ENCODE measurements at places on chromosomes 2 and 18.

DNA sequence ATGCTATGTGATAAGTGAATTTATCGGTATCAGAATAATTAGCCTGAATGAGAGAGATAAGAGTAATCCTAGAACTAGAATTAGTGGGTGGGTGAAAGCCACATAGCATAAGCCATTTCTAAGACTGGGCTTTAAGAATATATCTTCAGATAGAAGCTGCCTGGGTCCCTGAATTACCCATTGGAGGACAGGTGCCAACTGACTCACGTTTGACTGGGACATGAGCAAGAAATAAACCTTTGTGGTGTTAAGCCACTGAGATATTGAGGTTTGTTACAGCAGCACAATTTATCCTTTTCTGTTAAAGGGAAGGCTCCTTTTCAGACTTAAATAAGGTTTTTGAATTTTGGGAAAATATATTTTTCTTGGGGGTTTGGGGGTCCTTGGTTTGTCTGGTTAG, 95.9 kb downstream of the POLE4 start:
- DNase-seq = no peak

DNA sequence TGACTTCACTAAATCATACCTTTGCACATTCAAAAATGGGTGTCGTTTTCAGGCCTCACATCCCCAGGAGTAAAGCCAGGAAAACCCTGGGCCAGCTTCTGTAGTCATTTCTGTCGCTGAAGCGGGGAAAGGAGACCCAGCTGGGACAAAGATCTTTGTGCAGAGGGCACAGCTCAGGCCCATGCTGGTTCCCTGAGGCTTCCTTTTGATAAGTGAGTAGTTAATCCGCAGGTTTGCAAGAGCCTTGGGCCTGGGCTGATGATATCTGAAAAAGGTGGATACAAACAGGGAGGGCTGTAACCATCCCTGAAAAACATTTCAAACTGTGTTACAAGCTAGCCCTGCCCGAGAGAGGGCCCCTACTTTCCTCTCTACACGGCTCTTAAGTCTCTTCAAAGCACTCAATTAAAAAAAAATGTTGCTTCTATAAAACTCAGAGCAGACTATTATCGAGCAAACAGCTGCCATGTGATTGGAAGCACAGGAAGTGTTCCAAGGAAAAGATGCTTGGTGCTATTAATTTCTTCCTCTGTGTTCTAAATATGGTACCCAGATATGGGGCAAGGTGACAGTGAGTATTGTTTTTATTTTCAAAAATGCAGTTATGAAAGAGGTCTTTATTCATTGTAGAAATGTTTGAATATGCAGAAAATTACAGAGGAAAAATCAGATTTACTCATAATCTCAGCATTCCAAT, 117.2 kb downstream of the LNPK start:
- DNase-seq = no peak

GRCh38 chr2:128721096-128721495, 402.4 kb upstream of the HS6ST1 start:
- DNase-seq = no peak

DNA sequence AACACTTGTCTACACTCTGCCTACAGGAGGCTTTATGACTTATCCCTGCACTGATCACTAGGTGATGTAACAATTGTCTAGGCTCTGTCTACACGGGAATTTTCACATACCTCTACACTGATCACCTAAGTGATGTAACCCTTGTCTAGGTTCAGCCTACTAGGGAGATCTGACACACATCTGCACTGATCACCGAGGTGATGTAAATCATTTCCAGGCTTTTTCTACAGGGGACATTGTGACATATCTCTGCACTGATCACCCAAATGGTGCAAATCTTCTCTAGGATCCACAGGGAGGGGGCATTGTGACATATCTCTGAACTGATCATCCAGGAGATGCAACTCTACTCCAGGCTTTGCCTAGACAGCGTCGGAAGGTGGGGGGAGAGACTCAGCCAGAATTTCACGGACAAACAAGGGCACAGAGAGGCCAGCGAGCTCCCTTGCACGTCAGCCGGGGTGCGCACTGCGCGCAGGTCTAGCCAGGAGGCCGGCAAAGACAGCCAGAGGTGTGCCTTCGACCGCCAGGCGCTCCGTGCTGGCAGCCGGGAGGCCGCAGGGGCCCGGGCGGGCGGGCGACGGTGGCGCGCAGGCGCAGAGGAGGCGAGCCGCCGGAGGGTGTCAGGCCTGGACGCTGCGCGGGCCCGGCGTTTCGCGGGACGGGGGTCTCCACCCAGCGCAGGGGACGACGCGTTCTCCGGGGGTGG, 46.9 kb upstream of the USP14 start:
- no peak for DNase-seq

- DNase-seq = no peak
Measured at GRCh38 chr18:25067275-25068025, 284.5 kb downstream of the ZNF521 start.

All from OCI-LY7 (cell line).